PC-3 (cell line): ENCODE measurements at places on chromosomes 6 and 20. TPM values are rescaled to one million over a fixed set of nuclear protein-coding genes. Genes with fewer than 3 reads are reported as not detected.

The NOX3 gene
- total RNA-seq: not detected in 2 replicates

The SCUBE3 gene
- 1.5 and 2.4 TPM in 2 replicates for total RNA-seq

The EMILIN3 gene
- not detected in 2 replicates for total RNA-seq

The SYTL3 gene
- 1.7 and 1.8 TPM in 2 replicates for total RNA-seq

The MMP24 gene
- 0.52 and 0.91 TPM in 2 replicates for total RNA-seq

The CAGE1 gene
- total RNA-seq: 0.29 TPM in 1 of 2 replicates, not detected in the other

The PPP1R3G gene
- 2.8 and 3.2 TPM in 2 replicates for total RNA-seq

The MED20 gene
- 27.5 and 28.5 TPM in 2 replicates for total RNA-seq

DNA sequence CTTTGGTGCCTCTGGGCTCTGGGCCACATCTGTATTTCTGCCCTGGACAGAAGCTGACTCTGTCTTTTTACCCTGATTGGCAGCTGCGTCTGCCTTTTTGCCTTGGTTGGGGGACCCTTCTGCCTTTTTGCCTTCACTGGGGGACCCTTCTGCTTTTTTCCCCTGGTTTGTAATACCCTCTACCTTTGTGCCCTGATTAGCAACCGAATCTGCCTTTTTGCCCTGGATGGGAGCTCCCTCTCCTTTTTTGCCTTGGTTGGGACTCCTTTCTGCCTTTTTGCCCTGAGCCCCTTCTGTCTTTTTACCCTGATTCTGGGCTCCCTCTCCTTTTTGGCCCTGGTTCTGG lies 23.4 kb downstream of the RRBP1 start:
- no peak for DNase-seq

DNA sequence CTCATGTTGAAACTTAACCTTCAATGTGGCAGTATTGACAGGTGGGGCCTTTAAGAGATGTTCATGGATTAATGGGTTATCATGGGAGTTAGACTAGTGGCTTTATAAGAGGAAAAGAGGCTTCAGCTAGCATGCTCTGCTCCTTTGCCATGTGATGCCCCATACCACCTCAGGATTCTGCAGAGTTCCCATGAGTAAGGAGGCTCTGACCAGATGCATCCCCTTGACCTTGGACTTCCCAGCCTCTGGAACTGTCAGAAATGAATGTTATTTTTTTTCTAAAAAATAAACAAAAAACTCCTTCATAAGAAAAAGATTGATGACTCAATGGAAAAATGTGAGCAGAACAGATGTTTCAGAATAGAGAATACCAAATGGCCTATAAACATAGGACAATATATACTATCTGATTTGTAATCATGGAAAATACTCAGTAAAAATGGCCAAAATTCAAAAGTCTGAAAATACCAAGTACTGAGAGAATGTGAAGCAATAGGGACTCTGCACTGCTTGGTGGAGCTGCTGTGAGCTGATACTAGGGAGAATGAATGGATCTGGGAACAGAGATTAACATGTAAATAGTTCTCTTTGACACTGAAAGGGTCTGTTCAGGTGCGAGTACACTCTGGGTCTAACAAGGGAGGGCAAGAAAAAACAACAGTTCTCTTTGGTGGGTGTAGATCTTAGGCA lies 7.4 kb upstream of the TRIM39 start:
- DNase-seq: no peak

GRCh38 chr6:131613296-131613925 lies 14.6 kb downstream of the MED23 start:
- no peak for DNase-seq

DNA sequence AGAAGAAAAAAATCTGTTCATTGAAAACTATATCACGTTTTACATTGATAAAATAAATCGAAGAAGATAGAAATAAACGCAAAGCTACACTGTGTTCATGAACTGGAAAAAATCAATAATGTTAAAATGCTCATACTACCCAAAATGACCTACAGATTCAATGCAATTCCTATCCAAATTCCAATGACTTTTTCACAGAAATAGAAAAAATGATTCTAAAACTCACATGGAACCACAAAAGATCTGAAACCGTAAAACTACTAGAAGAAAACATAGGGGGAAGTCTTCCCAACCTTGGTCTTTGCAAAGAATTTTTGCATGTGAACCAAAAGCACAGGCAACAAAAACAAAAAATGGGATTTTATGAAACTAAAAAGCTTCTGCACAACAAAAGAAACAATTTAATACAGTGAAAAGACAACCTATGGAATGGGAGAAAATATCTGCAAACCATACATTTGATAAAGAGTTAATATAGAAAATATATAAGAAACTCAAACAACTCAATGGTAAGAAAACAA lies 33.9 kb upstream of the ULBP3 start:
- no peak for DNase-seq

GRCh38 chr20:44028003-44028730 lies 113.5 kb downstream of the TOX2 start:
- no peak for DNase-seq

DNA sequence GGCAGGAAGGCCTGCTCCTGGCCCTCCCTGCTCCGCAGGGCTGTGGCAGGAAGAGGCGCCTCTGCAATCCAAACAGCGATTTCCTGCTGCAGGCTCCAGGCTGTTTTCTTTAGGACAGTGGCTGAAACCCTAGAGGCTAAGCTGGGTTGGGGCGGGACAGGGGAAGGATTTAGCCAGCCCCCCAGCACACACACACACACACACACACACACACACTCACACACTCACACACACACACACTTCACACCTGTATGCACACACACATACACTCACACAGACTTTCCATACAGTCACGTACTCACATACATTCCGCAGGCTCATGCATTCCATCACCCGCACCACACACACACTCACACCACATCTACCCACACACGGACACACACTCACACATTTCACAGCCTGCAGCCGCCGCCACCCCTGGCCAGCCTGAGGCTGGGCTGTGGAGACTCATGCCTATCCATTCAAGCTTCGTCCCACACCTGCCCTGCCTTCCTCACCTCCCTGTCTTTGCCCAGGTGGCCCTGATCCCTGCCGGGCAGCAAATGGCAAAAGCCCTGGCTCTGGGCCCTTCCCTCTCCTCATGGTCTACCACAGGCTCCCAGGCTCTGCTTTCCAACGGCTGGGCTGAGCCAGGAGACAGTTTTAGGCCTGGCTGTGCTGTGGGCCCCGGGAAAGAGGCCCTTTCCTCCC lies 17.9 kb downstream of the MDFI start:
- no peak for DNase-seq

GRCh38 chr6:151391471-151392413 lies at the start of gene ZBTB2:
Gene ZBTB2 (minus strand): TSS chr6:151391559. CDS start chr6:151373637, 17,922 bp downstream.
- peak; percentile 70 for DNase-seq

DNA sequence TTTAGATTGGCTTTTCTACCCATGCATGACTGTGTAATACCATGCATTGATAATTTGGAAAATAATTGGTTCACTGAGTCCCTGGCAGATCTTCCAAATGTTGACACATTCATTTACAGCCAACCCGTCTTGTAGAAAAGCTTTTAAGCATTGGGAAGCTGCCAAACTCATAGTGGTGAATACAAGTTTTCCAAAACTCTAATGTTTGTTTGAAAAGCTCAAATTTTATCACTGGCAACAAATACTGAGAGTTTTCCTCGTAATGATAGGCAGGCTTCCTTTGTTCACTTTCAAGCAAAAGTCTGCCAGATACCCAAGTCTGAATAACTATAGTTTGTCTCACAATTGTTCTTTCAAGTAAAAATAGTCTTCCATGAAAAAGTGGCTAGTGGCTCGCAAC lies 143.0 kb downstream of the FIG4 start:
- no peak for DNase-seq

DNA sequence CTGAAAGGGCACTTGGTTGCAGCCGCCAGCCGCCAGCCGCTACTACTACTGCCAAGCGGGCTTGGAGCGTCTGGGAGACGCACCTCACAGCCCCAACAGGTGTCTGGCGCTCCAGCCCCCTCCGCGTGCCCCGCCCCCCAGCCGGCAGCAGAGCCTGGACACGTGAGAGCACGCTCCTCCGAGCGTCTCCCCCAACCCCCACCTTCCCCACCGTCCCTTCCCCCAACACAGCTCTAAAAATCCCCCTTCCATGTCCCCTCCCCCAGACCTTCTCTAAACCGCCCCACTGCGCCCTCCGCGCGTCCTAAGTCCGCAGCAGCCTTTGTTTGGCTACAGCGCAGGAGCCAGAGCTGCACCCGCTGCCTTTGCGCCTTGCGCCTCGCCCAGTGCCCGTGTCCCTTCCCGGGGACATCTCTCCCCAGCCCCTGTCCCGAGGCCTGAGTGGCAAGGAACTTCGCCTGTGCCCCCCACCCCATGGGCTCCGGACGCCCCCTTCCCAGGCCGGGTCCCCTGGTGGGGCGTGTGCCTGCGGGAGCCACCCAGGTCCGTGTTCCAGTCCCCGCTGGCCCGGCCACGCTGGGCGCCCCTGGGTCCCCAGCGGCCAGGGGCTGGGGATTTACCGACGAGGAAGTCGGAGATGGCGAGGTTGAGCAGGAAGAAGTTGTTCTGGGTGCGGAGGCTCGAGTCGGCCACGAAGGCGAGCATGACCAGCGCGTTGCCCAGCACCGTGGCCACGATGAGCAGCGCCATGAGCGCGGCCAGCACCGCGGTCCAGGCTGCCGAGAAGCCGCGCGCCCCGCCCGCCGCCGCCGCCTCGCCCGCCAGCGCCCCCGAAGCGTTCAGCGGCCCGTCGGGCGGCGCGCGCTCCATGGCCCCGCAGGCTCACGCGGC lies 732 bp downstream of the HRH3 start:
- no peak for DNase-seq

- DNase-seq: no peak
Measured at GRCh38 chr20:33308668-33309067, 25.7 kb downstream of the BPIFB1 start.

GRCh38 chr6:37352384-37352783 lies 1.4 kb upstream of the RNF8 start:
- no peak for DNase-seq

GRCh38 chr6:148803979-148804378 lies 57.1 kb downstream of the UST start:
- DNase-seq: peak; percentile 3

DNA sequence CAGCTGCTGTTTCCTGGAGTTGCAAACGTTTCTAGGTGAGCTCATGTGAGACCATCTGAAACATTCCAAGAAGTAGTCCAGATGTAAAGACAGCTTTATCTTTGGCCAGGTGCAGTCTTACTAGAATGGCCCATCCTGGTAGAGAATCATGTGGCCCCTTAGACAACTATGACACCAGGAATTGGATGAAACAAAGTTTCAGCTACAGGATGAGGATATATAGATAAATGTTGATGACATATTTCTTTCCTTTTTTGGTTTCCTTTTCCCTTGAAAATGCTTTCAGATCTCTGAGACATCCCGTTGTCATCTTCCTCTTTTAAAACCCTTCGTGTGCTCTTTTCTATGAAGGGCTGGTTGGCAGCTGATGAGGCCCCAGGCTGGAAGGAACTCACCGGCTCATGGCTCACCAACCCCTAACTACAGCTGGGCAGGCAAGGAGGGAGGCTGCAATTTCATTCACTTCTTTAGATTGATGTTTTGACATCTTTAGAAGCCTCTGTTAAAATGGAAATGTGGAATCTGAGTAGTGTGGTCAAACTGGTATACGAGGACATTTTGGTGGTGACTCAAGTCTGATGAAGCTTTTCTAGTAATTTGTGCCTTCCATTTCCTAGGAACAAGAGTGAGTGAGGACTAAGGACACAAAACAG lies 167.9 kb upstream of the TNFAIP3 start:
- peak; percentile 23 for DNase-seq

DNA sequence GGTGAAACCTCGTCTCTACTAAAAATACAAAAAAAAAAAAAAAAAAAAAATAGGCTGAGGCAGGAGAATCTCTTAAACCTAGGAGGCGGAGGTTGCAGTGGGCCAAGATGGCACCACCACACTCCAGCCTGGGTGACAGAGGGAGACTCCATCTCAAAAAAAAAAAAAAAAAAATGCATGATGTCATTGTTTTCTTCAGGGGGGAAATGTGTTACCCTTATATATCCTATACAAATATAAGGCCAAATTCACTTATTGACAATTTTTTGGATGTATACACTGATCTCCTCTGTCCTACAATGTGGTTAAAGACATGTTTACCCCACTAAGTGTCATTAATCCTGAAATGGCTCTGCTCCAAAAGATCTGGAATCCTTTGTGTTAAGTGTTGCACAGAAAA lies 73.1 kb downstream of the TPBG start:
- no peak for DNase-seq
